ENCODE measurements at places on chromosomes 13 and 19.

- no peak for DNase-seq
These were observed 25.7 kb downstream of the CCNE1 start for GRCh38 chr19:29837448-29837981.

- DNase-seq, result no peak
These were observed 81.2 kb downstream of the KDM4B start for GRCh38 chr19:5050067-5050656.

GRCh38 chr13:63517371-63517770, 2101.7 kb upstream of the PCDH20 start:
- no peak for DNase-seq

GRCh38 chr19:57560049-57560491, 407 bp upstream of the ZNF550 start:
- DNase-seq, result no peak

- no peak for DNase-seq
These were observed 19.2 kb downstream of the LPAR6 start for GRCh38 chr13:48393698-48394085.
